T-helper 17 cell (primary cell): ENCODE measurements at places on chromosomes 2 and 18.

DNA sequence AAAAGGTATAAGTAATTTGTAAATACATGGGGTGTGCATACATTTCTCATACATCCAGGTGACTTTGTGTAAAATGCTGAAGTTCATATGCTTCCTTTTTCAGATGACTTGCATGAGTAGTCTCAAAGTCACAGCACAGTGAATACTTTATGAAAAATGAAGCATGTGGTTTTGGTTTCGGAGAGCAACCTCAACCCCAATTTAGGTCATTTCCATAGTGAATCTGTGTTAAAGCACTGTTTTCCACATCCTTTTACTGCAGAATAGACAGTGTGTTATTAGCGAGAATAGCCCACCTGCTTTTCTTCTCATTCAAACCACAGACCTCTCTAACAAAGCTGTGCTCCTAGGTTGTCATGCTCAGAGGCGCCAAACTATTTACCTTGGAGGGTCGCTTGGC, 204.4 kb upstream of the RASGRP3 start:
- no peak for DNase-seq

- DNase-seq: no peak
Observed at GRCh38 chr18:55079067-55079466, 119.8 kb upstream of the CCDC68 start.

DNA sequence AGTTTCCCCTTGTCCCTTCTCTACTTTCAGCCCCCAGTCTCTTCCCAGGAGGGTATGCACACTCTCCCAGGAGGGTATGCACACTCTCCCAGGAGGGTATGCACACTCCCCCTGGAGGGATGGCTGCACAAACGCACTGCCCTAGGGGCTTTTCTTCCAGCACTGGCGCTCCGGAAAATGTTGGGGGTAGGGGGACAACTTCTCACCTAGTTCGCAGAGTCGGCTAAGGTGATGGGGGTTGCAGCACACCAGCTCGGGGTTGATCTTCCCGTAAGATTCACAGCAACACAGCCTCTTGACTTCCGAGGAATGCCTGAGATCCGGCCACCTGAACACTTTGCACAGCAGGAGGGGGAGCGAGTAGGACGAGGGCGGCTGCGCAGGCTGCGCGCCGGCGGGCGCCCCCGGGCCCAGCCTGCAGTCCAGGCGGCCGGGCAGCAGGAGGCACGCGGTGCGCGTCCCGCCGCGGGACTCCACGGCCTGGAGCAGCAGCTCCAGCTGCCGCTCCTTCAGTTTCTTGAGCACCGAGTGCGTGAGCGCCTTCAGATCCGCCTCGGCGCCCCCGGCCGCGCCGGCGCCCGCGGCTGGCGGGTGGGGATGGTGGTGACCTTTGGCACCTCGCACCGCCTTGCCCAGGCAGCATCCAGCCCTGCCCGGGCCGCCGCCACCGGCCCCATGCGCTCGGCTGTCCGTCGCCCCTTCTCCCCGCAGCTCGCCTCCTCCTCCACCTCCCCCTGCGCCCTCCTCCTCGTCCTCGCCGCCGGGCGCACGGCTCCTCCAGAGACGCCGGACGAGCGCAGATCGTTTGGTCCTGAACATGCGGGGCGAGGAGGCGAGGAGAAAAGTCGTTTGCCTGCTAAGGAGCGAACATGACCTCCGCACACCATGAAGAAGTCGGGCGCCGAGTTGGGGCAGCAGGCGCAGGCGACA, 894 bp downstream of the SMAD7 start:
- no peak for DNase-seq

DNA sequence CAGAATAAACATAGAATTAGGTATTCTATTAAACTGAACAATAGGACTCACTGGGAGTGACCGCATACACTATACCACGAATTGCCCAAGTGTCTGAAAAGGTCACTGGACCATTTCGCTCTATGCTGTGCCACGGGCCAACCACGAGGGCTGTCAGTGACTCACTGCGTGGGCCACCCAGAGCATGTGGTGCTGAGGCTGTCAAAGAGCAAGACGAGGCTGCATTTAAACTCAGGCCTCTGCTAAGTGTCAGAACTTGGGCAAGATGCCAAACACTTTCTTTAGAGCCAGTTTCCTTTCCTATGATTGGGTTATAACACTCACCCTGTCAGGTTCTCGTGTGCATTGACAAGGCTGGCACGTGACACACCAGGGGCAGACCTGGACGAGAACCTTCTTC, 97.5 kb downstream of the SH3YL1 start:
- no peak for DNase-seq

DNA sequence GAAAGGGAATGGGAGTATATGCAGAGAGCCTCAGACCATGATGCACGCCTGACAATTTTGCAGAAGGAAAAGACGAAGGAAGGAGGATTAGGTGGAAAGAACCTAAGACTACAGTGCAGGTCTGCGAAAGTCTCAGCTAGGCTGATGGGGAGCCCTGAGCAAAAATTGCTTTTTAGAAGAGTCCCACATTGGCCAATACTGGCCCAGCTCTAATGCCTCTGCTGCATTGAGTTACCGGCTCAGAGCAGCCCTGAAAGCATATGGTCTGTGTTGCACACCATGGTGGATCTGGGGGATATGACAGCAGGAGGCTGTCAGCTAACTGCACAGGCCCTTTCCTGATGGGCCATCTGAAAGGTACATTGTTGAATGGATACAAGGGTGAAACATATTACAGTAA, 48.3 kb upstream of the CAVIN2 start:
- DNase-seq: no peak

DNA sequence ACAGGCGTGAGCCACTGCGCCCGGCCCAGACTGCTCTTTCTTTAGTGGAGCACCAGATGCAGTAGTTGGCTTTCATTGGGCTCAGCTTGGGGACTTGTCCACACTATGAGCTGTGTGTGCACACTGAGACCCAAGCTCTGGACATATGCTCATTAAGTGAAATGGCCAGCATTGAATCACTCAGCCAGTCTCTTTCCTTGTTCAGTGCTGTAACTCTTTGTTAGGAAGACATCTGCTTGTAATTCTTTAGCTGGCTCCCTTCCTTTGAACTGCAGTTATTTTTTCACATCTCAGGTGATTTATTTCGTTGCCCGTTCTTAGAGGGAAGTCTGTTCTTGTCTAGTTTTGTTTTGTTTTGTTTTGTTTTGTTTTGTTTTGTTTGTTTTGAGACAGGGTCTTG, 70.5 kb downstream of the CAB39 start:
- no peak for DNase-seq

DNA sequence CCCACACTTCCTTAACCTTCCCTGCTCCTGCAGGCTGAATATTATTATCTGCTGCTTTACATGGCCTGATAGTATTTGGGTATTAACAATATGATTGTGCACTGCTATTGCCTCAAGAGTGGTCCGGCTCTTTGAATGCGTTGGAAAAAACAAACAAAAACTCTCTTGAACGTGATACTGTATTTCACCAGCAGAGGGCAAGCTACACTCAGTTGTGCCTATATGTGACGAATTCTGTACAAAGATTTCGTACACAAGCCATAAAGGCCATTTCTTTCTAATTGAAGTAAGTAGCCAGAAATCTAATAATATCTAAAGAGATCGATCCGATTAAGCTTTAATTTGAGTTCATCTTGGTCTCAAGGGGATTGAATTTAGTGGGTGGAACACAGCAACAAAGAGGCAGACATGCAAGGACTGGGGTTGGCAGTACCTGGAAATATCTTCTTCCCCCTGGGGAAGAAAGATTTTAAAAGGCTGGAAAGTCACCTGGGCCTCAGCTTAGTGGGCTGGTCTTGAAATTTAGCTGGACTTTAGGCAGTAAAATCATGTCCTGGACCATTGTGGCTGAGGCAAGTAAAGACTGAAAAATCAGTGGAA, 49.3 kb upstream of the RAB6D start:
- no peak for DNase-seq

DNA sequence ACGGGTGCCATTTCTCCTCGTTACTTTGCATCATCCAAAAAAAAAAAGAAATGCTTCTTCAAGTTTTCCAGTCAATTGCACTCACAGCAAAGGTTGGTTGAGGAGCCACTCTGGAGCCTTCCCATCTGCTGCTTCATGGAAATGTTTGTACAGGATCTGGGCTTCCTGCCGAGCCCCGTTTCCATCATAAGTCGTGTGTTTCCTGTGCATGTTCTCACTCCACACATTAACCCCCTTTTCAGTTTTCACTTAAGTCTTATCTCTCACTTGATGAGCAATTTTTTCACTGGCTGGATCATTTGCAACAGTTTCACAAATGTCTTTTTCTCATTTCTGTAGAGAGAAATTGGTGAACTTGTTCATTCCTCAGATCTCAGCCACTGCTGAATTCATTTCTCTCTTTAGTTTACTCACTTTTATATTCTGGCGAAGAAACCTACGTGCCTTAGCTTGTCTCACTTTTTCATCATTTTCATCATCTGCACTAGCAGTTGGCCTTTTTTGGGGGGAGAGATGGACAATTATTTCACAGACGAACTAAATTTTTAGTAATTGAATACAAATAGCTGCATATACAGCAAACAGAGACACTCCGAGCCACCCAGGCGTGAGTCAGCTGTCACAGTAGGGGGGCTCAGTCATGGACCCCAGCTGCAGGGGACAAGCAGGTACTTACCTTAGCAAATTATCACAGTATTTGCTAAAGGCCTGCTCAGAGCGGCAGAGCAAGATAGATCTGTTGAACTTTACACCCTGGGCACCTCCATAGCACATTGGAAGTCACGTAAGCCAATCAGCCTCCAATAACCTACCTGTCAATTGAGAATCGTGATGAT, 750.8 kb upstream of the ID2 start:
- no peak for DNase-seq

GRCh38 chr18:7793100-7793499, 226.0 kb downstream of the PTPRM start:
- DNase-seq: no peak

DNA sequence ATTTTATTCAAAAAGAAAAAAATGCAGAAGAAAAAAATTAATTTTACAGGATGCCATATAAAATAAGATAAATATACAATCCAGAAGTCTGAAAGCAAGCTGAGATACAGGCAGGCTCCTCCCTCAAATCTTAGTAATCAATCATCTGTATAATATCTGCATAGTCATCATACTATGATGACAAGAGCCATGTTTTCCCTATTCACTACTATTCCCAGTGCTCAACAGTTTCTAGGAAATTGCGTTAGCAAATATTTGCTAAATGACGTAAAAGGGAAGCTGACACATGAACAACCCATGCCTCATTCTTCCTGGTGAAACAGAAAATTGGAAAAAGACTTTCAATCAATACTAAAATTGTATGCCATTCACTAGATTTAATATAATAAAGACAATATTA, 793.2 kb downstream of the SUCLG1 start:
- no peak for DNase-seq

- no peak for DNase-seq
Observed at GRCh38 chr2:231296401-231296974, 98.1 kb downstream of the ARMC9 start.

DNA sequence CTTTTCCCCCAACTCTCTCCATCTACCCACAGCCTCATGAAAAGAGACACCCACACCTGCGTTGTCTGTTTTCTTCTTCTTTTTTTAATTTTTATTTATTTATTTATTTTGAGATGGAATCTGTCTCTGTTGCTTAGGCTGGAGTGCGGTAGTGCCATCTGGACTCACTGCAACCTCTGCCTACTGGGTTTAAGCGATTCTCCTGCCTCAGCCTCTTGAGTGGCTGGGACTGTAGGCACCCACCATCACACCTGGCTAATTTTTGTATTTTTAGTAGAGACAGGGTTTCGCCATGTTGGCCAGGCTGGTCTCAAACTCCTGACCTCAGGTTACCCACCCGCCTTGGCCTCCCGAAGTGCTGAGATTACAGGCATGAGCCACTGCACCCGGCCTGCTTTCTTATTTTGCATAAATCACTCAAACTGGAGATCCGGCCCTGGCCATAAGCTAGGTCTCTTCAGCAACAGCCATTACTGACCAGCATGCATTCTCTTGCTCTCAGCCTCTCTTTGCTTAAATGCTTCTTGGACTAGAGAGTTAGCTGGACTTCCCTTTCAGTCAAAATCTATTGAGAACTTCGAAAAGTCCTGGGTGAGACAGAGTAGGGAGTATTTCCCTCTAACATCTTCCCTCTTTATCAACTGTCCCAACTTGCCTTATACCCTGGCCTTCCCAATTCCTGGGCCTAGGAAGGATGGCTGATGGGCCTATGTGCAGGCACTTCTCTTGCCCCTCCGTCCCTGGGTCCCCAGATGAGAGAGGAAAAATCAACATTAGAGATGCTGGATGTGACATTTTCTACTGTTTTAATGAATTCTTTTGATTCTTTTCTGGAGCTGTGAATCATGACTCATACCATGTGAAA, 27.3 kb downstream of the MYCN start:
- DNase-seq: no peak

- DNase-seq: no peak
Observed at GRCh38 chr2:42268528-42269151, 92.4 kb downstream of the COX7A2L start.

- DNase-seq: no peak
Observed at GRCh38 chr2:177338177-177338721, 54.3 kb upstream of the AGPS start.

DNA sequence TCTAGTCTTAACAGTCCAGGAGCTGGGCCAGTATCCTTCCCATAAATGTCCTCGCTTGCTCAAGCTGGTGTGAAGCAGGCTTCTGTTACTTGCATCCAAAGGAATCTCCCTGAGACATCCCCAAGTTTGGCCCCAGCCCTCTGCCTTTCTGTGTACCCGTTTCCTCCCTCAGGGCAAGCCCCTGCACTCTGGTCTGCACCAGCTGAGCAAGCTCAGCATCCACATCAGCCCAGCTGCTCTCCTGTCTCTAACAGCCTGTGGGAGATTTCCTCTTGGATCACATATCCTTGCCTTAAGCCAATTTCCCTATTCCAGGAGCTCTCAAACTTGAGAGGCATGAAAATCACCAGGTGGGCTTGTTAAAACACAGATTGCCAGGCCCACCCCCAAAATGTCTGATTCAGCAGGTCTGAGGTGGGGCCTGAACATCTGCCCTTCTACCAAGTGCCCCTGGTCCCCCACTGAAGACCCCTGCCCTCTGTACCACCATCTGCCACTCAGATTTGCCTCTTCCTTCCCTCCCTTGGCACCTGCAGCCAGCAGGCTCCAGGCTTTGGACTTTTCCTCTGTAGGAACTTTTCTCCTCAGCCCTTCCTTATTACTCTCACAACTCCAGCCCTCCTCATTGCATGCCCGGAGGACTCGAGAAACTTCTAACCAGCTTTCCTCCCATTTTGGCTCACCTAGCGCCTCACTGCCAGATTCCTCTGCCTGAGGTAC, 32.1 kb downstream of the REEP1 start:
- DNase-seq: no peak

- DNase-seq: no peak
Observed at GRCh38 chr2:22499082-22499839, 885.7 kb upstream of the KLHL29 start.

- DNase-seq: no peak
Observed at GRCh38 chr2:212863185-212863588, 288.2 kb downstream of the IKZF2 start.

- DNase-seq: no peak
Observed at GRCh38 chr2:238493880-238494572, 67.3 kb downstream of the ASB1 start.

- no peak for DNase-seq
Observed at GRCh38 chr2:1910592-1911246, 166.4 kb upstream of the PXDN start.

DNA sequence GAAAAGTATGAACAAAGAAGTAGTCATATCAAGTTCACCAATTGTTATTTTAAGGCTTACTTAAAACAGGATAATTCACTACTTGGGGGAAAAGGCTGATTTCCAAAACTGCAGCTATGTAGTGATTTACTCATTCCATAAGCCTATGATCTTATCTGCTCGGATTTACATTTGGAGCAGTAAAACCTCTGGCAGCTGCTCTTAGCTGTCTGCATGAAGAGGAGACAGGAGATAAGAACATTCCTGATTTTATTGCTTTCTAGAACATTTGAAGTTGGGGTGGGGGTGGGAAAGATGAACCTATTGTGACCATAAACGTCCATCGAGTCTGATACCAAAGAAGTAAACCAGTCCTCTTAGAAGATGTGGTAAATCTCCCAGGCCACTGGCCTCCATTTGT, 120.9 kb downstream of the MMADHC start:
- DNase-seq: no peak
